ENCODE measurements at places on chromosomes 12 and 14.

- DNase-seq: no peak
Measured at GRCh38 chr12:58323676-58324075, 382.3 kb downstream of the ATP23 start.

- DNase-seq: no peak
Measured at GRCh38 chr12:89064780-89065179, 287.5 kb downstream of the DUSP6 start.

GRCh38 chr12:95942101-95942523 lies 302 bp downstream of the CCDC38 start:
- no peak for DNase-seq

- DNase-seq: no peak
Measured at GRCh38 chr14:50533241-50533705, 904 bp upstream of the MAP4K5 start.

- no peak for DNase-seq
Measured at GRCh38 chr14:98913967-98914650, 357.9 kb downstream of the BCL11B start.

- no peak for DNase-seq
Measured at GRCh38 chr12:101783150-101783549, 43.9 kb upstream of the SYCP3 start.

DNA sequence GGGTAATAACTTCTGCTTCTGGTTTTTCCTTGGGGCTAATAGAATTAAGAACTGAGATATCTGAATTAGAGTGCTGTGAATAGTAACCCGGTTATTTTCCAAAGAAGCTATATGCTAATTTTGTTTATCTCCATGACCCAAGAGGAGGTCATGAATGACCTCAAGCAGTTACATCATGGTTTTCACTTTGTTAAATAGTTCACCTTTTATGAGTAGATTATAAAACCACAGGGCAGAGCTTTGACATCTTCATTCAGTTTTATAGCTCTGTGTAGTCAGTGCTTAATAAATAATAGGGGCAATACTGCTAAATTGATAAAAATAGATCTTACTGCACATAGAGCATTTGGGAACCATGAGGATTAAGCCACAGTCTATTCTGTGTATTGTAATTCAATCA lies 462.2 kb downstream of the LRIG3 start:
- no peak for DNase-seq

- DNase-seq: no peak
Measured at GRCh38 chr14:20412411-20412810, 890 bp downstream of the TEP1 start.

GRCh38 chr14:90487462-90487861 lies 90.6 kb downstream of the CALM1 start:
- DNase-seq: no peak

- DNase-seq: peak; percentile 71
Measured at GRCh38 chr12:42589465-42590329, at the start of gene PRICKLE1. Gene PRICKLE1 (minus strand): TSS chr12:42589746. CDS start chr12:42472516, 117,230 bp downstream.

GRCh38 chr12:57852200-57852599 lies 5.7 kb upstream of the CTDSP2 start:
- DNase-seq: no peak

- DNase-seq: no peak
Measured at GRCh38 chr12:67669934-67670631, 21.5 kb downstream of the DYRK2 start.

DNA sequence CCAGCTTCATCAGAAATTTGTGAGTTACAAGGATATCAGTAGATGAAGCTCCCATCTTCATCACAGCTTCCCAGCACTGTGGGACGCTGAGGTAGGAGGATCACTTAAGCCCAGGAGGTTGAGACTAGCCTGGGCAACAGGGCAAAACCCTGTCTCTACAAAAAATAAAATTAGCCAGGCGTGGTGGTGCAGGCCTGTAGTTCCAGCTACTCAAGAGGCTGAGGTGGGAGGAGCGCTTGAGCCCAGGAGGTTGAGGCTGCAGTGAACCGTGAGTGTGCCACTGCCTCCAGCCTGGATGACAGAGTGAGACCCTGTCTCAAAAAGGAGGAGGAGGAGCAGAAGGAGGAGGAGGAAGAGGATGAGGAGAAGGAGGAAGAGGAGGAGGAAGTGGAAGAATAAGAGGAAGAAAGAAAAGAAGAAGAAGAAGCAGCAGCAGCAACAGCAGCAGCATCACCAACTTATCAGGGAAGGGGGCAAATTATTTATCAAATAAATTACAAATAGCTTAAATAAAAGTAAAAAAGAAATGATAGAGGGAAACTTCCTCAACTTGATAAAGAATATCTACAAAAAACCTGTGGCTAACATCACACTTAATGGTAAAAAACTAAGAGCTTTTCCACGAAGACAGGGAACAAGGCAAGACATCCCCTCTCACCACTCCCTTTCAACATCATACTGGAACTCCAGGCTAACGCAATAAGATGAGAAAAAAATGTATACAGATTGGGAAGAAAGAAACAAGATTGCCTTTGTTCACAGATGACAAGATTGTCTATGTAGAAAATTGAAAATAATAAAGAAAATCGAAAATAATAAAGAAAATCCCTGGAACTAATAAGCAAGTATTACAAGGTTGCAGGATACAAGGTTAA lies 69.6 kb downstream of the NINJ2 start:
- peak; percentile 13 for DNase-seq

GRCh38 chr12:29804019-29804418 lies 20.3 kb upstream of the TMTC1 start:
- no peak for DNase-seq

All from sciatic nerve (tissue), 2 donors.